ENCODE measurements at places on chromosomes 5 and 9.
A peak's percentile ranks its signal among the peaks of the same experiment; 100 is the strongest.

GRCh38 chr9:134899818-134900217 is 17.9 kb downstream of the FCN1 start:
- no peak for DNase-seq

DNA sequence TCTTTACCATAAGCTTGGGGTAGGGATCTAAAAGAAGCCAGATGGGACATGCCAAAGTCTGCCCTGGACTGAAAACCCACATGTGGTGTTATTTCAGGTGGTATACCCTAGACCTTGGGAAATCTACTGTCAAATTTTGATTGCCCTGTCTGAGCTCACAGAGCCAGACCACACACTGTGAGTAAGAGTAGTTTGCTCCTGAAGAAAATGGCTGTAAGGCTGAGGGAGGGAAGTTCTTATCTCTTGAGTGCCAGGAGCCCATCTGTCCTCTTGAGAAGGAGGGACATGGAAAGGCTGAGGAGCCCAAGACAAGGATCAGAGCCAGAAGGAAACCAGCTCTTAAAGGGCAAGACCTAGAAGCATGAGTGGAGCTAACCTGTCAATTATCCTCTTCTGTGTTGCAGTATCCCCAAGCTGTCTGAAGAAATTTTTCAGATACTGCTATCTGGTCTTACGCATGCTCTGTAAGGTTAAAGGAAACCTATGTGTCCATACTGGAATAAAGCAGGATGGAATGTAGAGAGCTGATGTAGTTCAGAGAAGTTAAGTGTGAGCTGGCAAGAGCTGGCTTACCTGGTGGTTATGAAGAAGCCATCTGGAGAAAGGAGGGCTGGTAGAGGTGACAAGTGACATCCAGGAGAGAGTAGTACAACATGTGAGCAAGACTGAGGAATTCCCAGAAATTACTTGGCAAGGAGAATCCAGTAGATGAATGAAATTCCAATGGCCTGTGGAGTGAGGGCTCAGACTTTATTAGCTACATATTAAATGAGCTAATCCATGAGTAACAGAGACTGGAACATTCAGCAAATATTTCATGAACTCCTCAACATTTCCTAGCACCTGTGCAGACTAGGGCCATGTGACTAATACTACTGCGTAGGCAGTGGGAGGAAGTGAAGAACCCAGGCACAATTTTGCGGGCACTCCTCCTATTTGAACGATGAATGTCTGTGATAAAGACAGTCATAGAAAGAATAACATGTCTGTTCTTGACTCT is 389.1 kb upstream of the KIF2A start:
- DNase-seq, result no peak

DNA sequence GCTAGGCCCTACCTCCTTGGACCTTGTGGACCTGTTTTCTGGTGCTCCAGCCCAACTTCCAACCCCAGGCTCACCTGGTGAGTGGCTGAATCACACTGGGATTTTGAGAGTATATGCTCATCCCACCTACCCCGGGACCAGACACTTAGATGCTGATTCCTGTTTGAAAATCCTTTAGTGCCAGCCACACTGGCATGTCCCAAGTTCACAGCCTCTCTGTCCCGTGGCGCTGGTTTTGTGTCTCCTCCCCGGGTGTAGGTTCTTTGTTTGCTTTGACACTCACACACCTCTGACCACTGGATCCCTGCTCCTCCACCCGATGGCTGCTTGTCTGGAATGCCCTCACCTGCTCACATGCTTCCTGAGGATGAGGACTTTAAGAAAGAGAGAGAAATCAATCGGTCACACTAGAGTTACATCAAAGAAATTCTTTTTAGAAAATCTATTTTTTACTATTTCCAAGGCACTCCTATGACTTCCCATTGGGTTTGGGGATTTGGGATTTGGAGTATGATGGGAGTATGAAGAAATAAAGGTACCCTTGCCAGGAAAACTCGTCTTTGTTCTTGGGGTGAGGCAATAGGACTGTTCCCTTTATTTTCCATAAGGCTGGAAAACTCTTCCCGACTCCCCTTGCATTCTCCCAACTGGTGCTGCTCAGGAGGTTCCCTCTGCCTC is 7.3 kb upstream of the SLC25A48 start:
- no peak for DNase-seq

DNA sequence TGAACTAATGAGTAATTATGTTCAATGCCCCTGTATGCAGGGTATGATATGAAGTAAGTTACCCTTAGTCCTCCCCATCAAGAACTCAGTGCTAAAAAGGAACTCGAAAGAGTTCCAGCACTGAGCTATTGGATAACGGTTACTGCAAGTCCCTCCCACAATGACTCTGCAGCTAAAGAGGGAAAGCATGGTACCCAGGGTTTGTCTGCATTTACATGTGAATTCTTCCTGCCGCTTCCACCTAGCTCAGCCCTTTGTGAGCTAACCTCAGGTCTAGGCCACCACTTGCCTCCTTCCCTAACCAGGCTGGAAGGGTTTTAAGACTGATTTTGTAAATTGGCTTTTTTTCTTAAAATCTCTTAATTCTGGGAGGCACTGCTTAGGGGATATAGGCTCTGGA is 376.8 kb downstream of the EBF1 start:
- no peak for DNase-seq

DNA sequence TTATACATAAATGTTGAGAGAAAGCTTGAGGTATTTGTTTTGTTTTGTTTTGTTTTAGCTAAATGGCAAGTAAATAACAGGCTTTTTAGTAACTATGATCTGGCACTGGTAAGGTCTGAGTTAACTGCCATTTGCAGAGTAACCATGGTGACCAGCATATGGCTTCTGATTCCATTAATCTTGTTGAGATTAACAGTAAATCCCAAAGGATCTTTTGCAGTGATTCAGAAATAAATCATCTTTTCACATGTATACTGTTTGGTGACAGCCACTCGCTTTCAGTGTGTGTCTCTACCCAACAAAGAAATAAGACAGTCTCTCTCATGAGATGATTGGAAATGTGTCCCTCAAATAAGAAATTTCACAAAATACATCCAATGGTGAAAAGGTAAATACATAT is 235.6 kb downstream of the RAB3C start:
- no peak for DNase-seq

DNA sequence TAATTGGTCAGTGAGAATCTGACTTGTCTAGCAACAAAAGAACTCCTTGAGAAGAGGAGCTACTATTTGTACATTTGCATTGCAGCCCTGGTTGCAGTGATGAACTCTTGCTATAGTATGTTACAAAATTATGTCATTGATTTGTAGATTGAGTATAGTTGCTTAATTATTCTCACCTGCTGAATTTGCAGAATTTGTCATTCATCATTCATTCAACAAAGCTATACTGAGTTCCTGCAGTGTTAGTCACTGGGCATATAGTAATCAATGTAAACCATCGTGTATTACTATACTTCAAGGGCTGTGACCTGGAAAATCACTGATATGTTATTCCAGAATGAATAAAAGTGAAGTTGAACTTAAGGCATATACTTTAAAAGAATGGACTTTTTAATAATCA is 50.1 kb downstream of the SLC1A3 start:
- no peak for DNase-seq

DNA sequence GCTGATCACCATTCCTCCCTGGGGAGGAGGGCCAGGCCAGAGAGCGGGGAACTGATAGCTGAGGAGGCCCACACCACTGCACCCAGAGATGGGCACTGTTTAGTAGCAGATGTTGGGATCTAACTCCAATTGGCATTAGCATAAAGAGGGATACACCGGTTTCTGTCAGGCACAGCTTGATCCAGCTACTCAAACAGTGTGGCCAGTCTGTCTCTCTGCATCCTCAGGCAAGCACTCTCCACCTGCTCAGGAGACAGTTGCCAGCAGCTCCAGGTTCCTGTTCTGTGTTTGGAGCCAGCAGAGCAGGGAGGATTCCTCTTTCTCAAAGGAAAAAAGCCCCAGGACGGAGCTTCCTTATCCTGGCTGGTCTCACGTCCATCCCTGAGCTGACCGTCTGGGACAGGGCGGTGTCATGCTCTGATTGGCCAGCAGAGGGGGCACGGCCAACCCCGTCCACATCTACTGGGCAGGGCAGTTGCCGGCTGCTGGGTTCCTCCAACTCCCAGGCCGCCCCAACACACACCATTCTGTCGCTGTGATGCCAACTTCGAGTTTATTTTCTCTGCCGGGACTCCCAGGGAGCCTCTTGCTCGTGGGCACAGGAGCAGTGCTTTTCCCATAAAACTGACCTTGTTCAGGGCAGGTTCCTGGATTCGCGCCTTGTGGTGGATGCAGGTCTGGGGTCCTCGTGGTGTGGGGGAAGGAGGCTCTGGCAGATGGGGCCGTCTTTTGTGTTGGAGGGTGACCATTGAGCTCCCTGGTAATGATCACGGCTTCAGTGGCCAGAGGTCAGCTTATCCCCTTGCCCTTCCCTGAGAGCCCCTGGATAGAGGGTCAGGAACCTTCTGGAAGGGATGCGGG is 47.9 kb downstream of the COL5A1 start:
- peak; percentile 75 for DNase-seq

- DNase-seq, result no peak
These were observed 23.9 kb upstream of the KDM4C start for GRCh38 chr9:6733831-6734230.

GRCh38 chr9:98097836-98098235 is 21.2 kb downstream of the TRIM14 start:
- no peak for DNase-seq

GRCh38 chr9:92187989-92188714 is 72.9 kb upstream of the SPTLC1 start:
- DNase-seq, result no peak

- DNase-seq, result no peak
These were observed 96.2 kb downstream of the C9orf50 start for GRCh38 chr9:129524582-129525270.

DNA sequence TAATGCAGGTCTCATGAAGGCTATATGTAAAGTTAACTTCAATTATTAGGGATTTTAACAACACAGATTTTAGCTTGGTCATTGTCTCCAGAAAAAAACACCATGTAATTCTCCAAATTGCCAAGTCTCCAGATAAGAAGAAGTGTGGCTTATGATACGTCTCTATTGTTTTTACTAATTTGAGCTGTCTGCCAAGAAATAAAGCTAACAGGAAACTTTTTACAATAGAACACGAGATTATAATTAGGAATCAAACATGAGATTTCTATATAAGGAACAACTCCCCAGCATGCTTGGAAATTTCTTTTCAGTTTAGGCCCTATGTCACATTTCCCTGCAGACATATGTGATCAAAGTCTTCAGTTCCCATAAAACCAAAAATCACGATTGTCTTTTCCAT is 142.7 kb downstream of the MCTP1 start:
- no peak for DNase-seq

DNA sequence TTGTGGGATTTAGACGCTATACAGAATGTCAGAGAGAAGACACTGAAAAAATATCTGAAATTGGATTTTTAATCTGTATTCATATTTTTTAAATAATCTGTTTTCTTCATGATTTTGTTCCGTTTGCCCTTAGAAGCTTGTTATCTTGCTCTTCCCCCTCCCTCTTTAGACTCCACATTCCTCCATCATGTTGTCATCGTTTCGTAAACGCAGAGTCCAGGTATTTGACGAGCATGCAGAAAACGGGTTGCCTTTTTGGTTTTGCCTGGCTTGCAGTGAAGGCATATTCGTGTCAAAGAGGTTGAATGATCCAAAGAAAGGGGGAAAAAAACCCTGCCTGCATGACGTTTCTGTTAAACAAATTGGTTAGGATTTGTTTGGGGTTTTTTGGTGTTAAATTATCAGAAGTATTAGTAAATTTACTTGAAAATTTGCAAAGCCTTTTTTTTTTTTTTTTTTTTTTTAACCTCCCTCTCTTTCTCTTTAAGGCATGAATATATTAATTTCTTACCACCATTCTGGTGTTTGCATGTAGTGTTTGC is 2.9 kb downstream of the SPTAN1 start:
- peak; percentile 57 for DNase-seq

DNA sequence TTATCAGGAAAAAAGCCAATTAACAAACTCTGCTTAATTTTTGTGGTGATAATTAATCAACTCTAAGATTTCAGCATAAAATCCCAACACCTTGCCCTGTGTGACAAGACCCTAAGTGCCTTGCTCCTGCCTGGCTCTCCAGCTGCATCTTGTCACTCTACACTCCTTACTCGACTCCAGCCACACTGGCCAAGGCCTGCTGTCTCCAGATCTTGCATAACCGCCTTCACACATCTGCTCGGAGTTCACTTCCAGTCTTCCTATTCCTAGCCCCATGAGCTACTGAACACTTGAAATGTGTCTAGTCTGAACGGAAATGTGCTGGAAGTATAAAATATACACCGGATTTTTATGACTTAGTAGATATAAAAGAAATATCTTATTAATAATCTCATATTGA is 259.6 kb downstream of the EPB41L4A start:
- DNase-seq, result no peak

GRCh38 chr9:1031951-1032601 is 18.1 kb upstream of the DMRT2 start:
- peak; percentile 98 for DNase-seq

DNA sequence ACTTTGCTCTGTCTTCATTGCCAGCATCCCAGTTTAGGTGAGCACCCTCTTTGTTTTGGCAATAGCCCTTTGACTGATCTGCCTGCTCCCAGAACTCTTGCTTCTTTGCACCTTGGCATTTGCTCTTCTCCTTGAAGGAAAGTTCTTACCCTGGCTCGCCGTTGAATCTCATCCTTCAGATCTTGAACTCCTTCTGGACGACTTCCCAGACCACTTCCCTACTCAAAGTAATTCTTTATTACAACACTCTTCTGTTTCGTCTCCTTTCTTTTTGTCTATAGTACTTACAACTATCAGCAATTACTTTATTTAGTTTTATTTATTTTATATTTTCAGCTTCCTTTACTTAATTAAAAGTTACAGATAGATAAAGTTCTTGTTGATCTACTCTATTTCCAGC is 1510.1 kb downstream of the MAT2B start:
- DNase-seq, result no peak

- no peak for DNase-seq
These were observed 70.8 kb downstream of the PTBP3 start for GRCh38 chr9:112262577-112262976.

DNA sequence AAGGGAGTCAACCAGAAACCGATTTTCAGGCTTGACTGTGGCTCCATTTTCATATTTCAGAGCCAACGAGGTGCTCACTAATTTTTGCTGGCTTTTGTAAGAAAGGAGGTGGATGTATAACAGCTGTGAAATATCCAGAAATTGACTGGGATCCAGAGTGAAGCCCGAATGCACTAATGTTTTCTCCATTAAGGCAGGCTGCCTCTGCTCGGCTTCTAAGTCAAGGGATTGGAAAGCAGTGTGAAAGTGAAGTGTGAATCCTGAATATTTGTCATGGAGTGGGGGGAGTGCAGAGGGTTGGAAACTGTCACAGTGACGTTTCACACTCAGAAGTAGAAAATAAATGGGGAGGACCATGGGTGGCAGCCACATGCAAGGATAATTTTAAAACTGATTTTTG is 237.4 kb downstream of the GOLPH3 start:
- no peak for DNase-seq
